Adipocyte (in vitro differentiated cells): ENCODE measurements at places on chromosomes 5 and 9.

- peak; percentile 78 for DNase-seq
Measured at GRCh38 chr9:20355022-20355421, 267.3 kb downstream of the MLLT3 start.

- DNase-seq, result peak; percentile 18
Measured at GRCh38 chr5:21806943-21807342, 1046.2 kb downstream of the CDH12 start.

GRCh38 chr9:109248133-109248581 lies 72.7 kb downstream of the EPB41L4B start:
- DNase-seq, result peak; percentile 42

DNA sequence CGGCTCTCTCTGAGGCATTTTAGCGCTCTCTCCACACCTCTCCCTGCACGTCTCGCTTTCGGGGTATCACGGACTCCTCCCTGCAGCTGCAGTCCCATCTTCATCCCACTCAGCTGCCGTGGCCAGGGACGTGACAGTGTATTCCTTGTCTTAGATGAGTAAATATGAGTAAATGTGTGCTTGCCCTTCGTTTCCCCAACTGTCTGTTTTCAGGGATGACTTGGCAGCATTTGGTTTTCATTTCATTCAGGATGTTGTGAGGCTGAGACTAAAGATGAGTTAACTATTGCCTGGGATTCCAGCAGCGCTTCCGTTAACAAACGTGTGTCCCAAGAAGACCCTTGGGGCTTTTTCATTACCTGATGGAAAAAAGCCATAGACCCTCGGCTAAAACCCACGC lies 29.5 kb downstream of the GDNF start:
- DNase-seq, result peak; percentile 48

GRCh38 chr9:89732295-89732938 lies 127.6 kb downstream of the GADD45G start:
- DNase-seq, result no peak

- peak; percentile 79 for DNase-seq
Measured at GRCh38 chr5:122091936-122092600, 14.0 kb upstream of the LOX start.

DNA sequence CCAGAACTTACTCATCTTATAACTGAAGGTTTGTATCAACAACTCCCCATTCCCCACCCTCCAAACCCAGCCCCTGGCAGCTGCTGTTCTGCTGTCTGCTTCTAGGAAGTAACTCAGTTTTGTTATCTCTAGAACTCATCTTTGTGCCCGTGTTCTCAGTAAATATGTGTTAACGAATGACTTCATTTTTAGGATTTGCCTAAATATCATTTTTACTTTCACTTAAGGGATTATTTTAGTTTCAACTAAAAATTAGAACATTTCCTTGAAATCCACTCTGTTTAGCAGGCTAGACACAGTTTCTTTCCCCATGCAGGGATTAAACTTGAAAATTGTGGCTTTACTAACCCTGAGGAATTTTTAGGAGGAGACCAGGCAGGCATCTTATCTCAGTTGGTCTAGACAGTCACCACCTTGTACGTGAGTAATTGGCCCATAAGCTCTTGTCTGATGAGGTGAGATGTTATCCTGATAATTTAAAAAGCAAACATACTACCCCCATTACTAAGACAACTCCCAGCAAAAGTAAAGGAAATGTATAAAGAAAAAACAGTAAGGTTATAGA lies 68.2 kb upstream of the TNFAIP8 start:
- DNase-seq, result peak; percentile 27

- peak; percentile 76 for DNase-seq
Measured at GRCh38 chr9:22097707-22098106, 88.6 kb upstream of the CDKN2B start.

DNA sequence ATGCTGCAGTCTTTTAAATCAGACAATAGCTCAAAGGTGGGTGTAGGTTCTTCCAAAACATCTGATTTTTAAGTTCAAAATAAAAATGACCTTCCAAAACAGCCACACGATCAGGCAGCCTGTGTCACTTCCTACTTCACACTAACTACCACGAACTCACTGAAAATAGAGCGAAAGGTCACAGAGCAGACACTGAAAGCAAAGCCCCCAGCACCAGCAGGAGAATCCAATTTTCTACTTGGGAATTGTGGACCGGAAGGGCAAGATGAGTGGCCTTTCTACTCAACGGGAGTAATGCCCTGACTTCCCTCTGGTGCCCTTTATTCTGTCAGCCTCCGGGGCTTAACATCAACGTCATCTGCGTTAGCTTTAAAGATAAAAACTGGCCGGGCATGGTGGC lies 107.8 kb upstream of the FAM120A start:
- no peak for DNase-seq

GRCh38 chr9:136525841-136526499 lies 19.9 kb downstream of the NOTCH1 start:
- DNase-seq, result no peak

DNA sequence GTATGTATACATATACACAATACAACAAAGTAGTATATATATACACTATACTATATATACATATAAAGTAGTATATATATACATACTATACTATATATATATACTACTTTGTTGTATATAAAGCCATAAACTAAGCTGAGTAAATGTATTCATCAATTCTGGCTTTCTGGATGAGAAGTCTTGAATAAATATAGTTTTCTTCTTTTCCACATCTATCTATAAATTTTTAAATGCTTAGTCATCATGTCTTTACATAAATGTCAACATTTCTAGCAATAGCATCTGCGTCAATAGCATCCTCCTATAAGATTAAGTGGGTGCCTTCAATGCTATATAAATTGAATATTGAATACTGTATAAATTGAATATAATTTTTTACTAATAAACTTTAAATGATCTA lies 63.1 kb upstream of the COX7C start:
- DNase-seq, result no peak

GRCh38 chr5:126368239-126368812 lies 54.9 kb upstream of the GRAMD2B start:
- no peak for DNase-seq

DNA sequence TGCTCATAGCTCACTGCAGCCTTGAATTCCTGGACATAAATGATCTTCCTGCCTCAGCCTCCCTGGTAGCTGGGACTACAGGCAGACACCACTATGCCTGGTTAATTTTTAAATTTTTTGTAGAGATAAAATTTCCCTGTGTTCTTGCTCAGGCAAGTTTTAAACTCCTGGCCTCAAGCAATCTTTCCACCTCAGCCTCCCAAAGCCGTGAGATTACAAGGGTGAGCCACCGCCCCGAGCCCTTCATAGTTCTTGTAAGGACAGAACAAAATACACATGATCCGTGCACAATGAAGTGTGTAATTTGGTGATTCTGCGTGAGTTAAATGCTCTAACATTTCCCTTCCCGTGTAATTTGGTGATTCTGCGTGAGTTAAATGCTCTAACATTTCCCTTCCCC lies 27.7 kb upstream of the MYO10 start:
- no peak for DNase-seq

GRCh38 chr5:23840083-23840482 lies 332.7 kb downstream of the PRDM9 start:
- DNase-seq, result peak; percentile 2

GRCh38 chr5:176447978-176448608 lies at the start of gene FAF2:
Gene FAF2, plus strand, starts transcription at chr5:176448385. Its CDS starts 23 bp downstream, at chr5:176448408.
- DNase-seq, result peak; percentile 98

DNA sequence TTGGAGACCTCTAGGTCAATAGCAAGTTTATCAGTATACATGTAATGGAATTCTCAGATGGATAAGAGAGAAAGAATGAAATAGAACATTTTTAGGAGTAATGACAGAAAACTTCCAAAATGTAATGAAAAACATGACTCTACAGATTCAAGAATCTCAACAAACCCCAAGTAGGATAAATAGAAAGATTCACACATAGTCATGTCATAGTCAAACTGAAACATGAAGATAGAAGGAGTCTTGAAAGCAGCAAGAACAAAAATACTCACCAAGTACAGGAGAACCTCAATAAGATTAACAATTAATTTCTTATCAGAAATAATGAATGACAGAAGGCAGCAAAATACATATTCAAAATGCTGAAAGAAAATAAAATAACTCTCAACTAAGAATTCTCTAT lies 164.5 kb downstream of the SPATA31D1 start:
- DNase-seq, result no peak

GRCh38 chr9:112029921-112030444 lies 133.4 kb downstream of the UGCG start:
- DNase-seq, result peak; percentile 69

DNA sequence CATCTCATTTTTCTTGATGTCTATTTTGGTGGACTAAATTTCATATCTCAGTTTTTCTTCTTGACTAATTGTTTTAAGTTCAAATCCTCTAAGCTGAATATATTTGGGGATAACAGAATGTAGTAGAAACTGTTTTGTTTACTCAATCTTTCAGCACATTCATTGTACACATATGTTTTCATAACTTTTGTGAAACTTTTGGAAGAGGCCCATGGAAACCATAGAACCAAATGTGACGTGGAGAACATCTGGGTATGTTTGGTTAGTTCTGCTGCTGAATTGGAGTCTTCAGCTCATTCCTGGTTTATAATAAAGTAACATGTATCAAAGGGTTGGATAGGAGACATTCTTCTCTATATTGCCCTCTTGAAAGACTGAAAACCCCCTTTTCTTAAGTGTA lies 88.4 kb downstream of the CCDC171 start:
- peak; percentile 5 for DNase-seq

DNA sequence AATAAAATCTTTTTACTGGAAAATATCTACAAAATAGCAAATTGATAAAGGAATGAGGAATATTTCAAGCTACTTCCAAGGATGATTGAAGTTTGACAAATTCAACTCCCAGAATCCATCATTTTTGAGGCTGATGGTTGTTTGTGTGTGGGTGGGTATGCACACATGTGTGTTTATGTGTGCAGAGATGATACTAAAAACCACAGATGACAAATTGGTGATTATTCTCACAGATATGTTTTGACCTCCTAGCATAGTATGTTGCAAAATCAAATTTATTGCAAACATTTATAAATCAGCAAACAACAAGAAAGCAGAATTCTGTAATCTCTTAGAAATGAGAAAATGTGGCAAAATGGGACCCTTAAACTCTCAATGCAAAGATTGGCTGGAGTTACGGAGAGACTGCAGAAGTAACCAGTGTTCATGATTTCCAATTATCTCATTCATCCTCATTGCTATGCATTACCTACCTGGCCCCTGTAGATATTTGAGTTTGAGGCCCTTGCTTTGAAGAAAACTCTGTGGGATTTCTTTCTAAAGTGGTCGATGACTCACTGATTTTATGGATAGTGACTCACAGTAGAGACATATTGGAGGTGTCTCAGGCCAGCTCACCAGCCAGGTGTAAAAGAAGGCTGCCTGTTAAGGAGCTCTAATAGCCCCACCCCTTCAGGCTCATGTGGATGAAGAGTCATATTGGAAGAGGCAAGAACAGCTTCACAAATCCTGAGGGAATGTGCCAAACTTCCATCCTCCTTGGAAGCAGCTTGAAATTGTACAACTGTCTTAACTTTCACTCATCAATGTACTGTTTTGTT lies 44.6 kb upstream of the TMC1 start:
- peak; percentile 23 for DNase-seq

DNA sequence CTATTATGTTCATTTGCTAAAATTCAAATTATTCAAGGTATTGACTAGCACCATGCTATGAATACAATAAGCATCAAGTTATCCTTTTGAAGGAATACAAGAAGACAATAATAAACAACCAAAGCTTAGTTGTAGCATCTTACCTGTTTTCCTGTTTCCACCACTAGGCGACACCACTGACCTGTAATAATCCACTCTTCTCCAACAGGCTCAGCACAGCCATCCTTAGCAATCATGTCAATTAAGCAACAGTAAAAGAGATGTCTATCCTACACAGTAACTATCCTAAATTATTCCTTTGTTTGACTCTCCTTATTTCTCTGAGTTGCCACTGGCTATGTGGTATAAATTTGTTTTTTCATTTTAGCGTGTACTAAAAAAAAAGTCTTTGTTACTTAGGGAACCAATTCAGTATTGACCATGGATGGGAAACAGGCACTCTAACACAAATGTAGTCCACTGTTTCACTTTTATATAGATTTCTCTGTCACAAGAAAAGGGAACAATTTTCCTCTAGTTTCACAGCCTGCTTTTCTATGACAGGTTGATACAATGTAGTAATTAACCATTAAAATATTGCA lies 46.2 kb downstream of the PCA3 start:
- peak; percentile 82 for DNase-seq

- DNase-seq, result no peak
Measured at GRCh38 chr5:40022057-40022456, 597.3 kb upstream of the DAB2 start.

DNA sequence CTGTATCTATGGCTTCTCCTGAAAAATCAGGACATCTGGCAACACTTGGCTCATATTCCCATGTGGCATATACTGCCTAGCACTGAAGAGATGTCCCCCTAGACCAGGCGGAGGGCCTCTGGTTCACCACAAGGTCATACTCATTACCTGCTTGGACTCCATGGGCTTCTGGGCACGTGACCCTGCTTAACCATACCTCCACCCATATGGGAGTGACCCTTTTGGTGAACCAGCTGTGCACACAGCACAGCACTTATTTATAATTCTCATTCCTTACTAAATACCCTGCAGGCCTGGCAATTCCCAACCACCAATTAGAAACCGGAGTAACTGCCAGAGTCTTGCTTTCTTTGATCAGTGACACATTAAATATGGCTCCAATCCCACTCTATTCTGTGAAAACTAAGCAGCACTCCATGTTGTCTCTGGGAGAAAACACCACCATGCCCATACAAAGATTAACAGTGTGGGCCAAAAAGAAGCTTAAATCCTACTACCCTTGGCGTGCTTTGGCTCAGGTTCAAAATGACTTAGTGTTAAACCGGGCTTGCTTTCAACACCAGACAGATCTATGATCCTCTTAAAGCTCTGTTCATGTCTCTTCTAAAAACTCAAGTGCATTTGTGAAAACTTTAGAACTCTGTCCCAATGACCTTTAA lies 57.7 kb downstream of the MTMR12 start:
- peak; percentile 44 for DNase-seq

DNA sequence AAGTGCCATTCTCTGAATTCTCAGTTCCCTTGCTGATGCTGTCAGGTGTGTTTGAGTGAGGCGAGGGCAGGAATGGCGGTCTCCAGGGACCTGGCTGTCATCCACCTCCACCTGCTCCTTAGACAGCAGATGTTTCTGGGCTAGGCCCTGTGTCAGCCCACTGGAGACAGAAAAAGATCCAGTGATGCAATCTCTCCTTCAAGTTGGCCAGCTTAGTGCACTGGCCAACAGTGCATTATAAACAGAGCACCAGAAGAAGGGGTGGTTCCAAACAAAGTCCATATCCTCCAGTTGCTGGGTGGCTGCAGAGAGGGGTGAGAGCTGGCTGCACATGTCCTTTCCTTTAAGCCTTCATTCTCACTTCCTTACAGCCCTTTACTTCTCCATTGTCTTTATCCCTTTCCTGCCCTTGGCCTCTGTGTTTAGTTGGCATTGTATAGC lies 26.5 kb downstream of the NANS start:
- DNase-seq, result peak; percentile 56

- DNase-seq, result no peak
Measured at GRCh38 chr9:81591791-81592190, 97.6 kb downstream of the TLE1 start.

DNA sequence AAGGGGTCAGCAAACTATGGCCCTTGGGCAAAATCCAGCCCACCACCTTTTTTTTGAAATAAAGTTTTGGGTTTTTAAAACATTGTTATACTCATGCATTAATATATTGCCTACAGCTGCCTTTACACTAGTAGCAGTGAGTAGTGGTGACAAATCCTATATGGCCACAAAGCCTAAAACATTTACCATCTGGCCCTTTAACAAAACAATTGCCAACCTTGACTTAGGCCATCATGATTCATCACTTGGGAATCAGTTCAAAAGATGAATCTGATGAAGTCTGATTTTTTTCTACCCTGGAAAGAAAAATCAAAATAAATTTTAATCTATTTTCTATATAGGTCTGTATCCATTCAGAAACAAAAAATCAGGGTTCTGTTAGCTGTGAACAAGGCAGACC lies 484.9 kb downstream of the BNC2 start:
- peak; percentile 69 for DNase-seq
